CD4-positive, alpha-beta T cell treated with Interleukin-15 for 4 hours (primary cell): ENCODE measurements at places on chromosomes 4 and X.

- DNase-seq, result peak; percentile 57
These were observed 30.4 kb downstream of the ELF4 start for GRCh38 chrX:130079824-130080406.

DNA sequence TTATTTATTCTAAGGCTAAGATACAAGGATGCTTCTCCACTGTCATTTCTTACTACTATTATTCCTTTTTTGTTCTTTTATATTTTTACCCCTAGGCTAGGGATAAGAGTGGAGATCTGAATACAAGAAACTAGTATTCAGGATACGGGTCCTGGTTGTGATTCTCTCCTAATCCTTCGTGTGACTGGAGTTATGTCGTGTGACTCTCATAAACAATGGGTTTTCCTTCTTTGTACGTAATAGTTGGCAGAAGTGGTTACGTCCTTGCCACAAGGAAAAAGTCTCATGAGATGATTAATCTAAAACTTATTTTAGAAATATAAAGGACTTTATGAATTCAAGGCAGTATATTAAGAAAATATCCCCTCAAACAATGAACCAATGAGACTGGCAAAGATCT lies 497.2 kb upstream of the FAM241A start:
- DNase-seq, result no peak

- DNase-seq, result no peak
These were observed 1.1 kb downstream of the GAB1 start for GRCh38 chr4:143337600-143338287.

GRCh38 chrX:132218100-132218812 lies 991 bp downstream of the RAP2C start:
- DNase-seq, result peak; percentile 83

GRCh38 chr4:133600008-133600407 lies 450.9 kb downstream of the PCDH10 start:
- no peak for DNase-seq

- no peak for DNase-seq
These were observed 51.9 kb downstream of the NAA11 start for GRCh38 chr4:79273915-79274314.

DNA sequence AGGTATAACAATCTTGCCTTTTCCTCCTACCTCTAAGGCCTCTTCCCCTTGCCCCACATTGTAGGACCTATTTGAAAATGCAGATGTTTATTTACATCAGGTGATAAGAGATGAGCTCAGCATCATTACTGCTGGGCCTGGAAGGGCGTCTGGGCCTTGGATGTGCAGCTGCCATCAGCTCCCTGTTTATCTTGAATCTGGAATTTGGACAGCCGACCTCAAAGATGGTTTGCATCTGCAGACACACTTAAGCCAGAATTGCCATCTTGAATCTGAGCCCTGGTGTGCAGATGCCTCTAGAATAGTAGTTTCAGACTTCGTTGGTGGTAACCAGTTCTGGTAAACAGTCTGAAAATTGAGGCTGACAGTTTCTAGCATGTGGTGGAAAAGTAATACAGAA lies 59.0 kb downstream of the FAM193A start:
- DNase-seq, result no peak

GRCh38 chrX:13208281-13208935 lies 111.4 kb downstream of the ATXN3L start:
- DNase-seq, result no peak

- peak; percentile 60 for DNase-seq
These were observed 8.7 kb upstream of the SLC25A4 start for GRCh38 chr4:185134307-185134869.

DNA sequence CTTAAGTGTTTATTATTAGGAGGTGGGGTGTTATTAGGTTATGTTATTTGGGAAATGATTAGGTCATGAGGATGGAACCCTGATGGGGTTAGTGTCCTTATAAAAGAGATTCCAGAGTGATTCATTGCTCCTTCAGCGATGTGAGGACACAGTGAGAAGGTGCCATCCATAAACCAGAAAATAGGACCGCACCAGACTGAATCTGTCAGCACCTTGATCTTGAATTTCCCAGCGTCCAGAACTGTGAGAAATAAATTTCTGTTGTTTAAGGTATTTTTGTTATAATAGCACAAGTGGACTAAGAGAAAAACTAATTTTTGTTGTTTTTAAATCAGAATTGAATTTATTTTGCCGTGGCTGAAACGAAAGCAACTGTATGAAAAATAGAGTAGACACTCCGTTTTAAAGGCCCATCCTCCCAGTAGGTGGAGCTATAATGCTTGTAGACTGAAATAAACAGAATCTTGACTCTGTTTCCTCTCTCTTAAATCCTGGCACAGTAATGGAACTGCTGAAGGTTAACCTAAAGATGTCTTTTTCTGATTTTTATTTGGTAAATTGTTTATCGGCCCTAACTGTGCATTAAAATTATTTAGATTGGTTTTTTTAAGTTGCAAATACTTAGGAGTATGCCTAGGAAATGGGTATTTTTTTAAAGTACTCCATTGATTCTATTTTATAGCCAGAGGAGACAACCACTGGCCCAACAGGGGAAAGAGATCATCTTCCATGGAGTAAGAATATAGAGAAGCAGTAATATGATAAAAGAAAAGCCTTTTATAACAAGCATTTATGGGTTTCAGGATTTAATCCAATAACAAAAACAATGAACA lies 133.2 kb upstream of the ADAMTS3 start:
- peak; percentile 29 for DNase-seq

- DNase-seq, result no peak
These were observed 9.3 kb downstream of the TKTL1 start for GRCh38 chrX:154304846-154305245.

DNA sequence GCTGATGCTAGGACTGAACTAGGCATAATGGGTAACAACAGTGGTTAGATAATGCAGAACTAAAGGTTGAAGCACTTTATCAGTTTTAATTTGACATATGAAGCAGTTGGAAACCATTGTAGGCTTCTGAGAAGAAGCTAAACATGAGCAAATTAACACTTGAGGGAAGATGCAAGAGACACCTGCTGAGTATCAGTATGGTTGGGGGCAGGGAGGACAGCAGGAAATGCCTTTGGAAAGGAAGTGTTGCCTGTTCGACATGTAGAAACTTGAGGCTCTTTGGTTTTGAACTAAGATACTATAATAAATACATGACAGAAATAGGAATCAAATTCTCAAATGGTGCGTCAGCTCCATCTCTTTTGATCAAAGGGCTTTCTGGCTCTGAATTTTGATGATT lies 115.6 kb downstream of the FHIP1A start:
- DNase-seq, result no peak

DNA sequence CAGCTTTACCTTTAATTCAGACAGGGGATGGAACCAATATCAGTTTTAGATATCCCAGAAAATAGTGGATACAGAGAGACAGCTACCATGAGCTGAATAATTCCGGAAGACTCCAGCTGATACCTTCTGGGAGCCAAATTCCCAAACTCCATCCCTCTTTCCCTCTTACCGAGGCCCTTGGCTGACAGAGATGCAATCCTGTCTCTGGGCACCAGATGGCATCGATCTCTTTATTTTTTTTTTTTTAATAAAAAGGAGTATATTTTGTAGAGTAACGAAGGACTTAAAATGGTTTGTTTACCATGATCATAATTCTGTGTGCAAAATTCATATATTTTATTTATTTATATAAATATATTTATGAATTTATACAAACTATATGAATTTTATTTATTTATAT lies 31.0 kb downstream of the RAB40A start:
- no peak for DNase-seq

- DNase-seq, result no peak
These were observed 864.9 kb upstream of the SLIT2 start for GRCh38 chr4:19386786-19387185.

- DNase-seq, result no peak
These were observed 738 bp upstream of the HPF1 start for GRCh38 chr4:169758401-169758962.

DNA sequence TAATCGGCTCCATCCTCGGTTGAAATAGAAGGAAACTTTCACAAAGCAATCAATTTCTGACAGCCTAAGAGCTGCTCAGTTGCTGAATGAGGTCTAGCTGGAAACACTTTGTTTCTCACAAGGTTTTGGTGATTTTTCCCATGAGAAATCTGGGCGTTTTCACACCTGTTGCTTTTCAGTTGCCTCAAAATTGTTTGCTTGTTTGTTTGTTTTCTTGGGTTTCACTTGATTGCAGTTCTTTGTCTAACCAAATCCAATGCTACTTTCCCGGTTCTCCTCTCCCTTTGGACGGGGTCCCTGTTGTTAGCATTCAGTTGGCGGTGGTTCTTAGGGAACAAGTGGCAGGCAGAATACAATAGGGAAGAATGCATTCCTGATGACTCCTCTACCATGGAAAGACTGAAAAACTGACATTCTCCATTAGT lies 135.5 kb downstream of the PALLD start:
- DNase-seq, result no peak

GRCh38 chr4:122346036-122346435 lies 32.8 kb upstream of the ADAD1 start:
- DNase-seq, result no peak

DNA sequence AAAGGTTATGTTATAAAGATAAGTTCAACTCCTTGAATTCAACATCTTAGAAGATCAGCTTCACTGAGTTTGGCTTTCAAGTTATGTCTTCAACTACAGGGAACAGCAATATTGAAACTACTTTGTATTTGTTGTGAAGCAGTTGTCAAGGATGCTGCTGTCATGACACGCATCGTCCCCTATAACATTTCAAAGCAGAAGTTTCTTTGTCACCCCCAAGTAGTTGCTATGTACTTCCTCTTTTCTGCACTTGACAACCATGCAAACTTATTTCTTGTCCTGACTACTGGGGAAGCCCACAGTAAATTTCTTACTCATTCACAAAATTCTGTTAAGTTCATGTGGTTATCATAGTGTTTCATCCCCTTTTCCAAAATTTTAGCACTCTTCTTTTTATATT lies 14.3 kb downstream of the ANTXR2 start:
- peak; percentile 87 for DNase-seq

- no peak for DNase-seq
These were observed 580 bp upstream of the PLS3 start for GRCh38 chrX:115560211-115560977.

GRCh38 chr4:159776961-159777360 lies 674.1 kb downstream of the RAPGEF2 start:
- no peak for DNase-seq

DNA sequence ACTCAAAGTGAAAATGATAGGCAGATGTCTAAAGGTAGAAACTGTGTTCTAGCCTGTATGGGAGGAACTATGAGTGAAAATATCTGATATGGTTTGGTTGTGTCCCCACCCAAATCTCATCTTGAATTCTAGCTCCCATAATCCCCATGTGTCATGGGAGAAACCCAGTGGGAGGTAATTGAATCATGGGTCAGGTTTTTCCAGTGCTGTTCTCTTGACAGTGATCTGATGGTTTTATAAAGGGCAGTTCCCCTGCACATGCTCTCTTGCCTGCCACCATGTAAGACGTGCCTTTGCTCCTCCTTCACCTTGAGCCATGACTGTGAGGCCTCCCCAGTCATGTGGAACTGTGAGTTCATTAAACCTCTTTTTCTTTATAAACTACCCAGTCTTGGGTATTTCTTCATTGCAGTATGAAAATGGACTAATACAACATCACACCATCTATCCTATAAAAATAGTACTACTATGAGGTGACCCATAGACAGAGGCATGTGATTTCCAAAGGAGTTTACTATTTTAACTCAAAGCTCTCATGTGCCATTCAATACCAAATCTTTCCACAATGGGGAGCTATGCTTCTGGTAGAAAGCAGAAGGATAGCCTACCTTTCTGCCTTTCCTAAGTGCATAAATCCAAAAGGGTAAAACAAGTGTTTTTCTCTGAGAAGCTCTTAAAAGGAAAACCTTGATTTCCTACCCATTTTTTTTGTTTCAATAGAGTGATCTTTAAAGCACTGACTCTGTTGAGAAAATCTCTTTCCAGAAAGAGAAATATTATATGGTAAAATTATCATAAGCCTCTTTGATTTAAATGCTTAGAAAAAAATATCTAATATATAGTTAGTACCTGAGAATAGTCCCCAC lies 38.8 kb downstream of the SEC31A start:
- DNase-seq, result peak; percentile 49

GRCh38 chr4:127669691-127670090 lies 36.9 kb downstream of the INTU start:
- no peak for DNase-seq

- peak; percentile 33 for DNase-seq
These were observed 100.1 kb downstream of the EIF4E start for GRCh38 chr4:98828801-98829200.

GRCh38 chr4:44493924-44494323 lies 45.3 kb upstream of the KCTD8 start:
- no peak for DNase-seq

GRCh38 chr4:7531640-7531994 lies 96.9 kb upstream of the PSAPL1 start:
- no peak for DNase-seq

- no peak for DNase-seq
These were observed 1064.4 kb downstream of the PCDH7 start for GRCh38 chr4:31784558-31784957.

DNA sequence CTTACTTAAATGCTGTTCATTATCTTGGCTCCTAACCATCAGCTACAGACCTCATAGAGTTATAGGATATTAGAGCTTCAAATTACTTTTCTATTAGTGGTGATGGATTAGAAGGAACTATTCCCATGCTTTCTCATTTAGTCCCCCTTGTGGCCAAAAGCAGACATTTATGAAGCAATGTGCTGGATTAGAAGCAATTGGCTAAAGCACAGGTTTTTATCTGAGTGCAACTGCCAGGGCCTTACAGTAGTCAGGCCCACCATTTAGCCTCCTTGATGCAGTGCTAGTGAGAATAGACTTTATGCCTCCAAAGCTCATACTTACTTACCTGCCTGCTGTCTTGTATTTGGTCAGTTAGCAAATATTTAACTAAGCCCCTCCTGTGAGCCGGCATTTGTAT lies 93.0 kb downstream of the TSPAN7 start:
- DNase-seq, result no peak

DNA sequence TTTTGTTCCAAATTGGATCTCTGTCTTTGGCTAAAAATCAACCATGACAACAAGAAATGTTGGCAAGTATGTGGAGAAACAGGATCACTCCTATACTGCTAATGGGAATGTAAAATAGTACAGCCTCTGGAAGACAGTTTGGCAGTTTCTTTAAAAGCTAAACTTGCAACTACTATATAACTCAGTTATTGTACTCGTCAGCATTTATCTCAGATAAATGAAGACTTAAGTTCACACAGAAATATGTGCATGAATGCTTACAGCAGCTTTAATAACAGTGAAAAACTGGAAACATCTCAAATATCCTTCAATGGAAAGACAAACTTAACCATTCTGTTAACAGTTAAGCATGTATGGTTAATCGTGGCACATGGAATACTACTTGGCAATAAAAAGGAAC lies 15.4 kb upstream of the HAND2 start:
- no peak for DNase-seq

GRCh38 chrX:4741024-4741423 lies 1027.6 kb upstream of the PRKX start:
- DNase-seq, result no peak

GRCh38 chr4:185956544-185956940 lies 112.4 kb upstream of the TLR3 start:
- DNase-seq, result no peak

- no peak for DNase-seq
These were observed 36.6 kb upstream of the RHOH start for GRCh38 chr4:40160258-40160657.
